Left renal cortex interstitium (tissue), 4 donors: ENCODE measurements at places on chromosomes 1 and 21. TPM values are rescaled to one million over a fixed set of nuclear protein-coding genes. Genes with fewer than 3 reads are reported as not detected.

GRCh38 chr1:54516249-54516920 lies 31.6 kb upstream of the ACOT11 start:
- DNase-seq, result no peak

DNA sequence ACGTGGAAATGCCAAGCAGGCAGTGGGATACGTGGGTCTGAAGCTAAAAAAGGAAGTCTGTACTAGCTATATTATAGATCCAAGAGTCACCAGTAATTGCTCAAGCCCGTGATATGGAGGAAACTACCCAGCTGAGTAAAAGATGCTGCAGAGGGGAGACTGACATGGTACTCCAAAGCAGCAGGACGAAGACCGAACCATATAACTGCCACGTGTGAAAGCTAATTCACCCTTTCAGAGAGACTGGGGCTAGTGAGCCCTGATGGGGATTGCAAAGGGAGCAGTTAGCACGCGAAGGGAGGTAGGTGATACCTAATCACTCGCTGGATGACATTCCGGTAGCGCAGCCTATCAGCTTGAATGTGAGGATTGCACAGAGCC lies 316 bp downstream of the AP4B1 start:
- no peak for DNase-seq

DNA sequence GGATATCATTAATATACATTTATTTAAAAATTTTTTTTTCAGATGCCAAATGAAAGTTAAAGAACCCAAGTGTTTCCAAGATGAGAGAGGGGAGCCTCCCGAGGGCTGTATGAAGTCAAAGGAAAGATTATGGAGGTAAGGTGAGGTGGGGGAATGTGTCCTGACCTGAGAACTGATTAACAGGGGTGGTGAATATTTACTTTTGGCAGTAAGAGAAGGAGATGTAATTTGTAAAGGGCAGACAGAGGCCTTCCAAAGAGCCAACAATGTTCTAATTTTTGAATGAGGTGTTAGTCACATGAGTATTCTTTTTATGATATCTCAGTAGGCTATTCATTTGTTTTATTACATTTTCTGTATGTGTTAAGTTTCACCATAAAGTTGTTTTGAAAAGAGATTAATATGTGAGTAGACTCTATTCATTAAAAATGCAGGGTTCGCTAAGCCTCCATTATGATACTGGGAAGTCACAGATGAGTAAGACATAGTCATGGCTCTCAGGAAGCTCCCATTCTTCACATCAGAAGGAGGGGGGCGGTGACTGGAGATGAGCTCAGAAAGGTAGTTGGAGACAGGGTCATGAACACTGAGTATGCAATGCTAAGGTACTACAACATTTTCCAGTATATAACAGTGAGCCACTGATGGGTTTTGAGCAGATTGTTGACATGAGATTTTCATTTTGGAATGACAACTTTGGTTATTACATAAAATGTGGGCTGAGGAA lies 62.4 kb upstream of the TNFSF18 start:
- DNase-seq, result no peak

KRTAP21-2 gene
- not detected for polyA plus RNA-seq

DNA sequence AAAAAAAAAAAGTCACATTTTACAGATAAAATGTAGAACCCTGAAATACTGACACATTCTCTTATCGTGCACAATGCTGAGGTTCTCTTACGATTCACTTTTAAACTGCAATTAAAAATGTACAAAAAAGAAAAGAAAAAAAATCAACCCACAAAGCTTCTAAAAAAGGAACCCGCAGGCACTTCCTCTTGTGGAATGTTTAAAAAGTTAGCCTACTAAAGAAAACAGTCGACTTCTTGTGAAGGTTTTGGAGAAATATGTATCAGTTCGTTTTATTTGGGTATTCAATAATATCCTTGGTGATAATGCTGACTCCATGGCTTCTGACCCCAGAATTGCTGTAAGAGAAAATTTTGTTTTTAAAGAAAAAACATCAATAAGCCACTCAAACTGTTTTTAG lies 10.2 kb downstream of the HNRNPU start:
- no peak for DNase-seq

GRCh38 chr21:41653954-41654491 lies 112.8 kb downstream of the RIPK4 start:
- DNase-seq, result no peak

LIN28A gene
- polyA plus RNA-seq, result 0.14 TPM

ARHGEF19 gene
- 22.2 TPM for polyA plus RNA-seq

GRCh38 chr1:223741861-223742260 lies 29.5 kb downstream of the CAPN2 start:
- no peak for DNase-seq

UBE4B gene
- 57.9 TPM for polyA plus RNA-seq

DNA sequence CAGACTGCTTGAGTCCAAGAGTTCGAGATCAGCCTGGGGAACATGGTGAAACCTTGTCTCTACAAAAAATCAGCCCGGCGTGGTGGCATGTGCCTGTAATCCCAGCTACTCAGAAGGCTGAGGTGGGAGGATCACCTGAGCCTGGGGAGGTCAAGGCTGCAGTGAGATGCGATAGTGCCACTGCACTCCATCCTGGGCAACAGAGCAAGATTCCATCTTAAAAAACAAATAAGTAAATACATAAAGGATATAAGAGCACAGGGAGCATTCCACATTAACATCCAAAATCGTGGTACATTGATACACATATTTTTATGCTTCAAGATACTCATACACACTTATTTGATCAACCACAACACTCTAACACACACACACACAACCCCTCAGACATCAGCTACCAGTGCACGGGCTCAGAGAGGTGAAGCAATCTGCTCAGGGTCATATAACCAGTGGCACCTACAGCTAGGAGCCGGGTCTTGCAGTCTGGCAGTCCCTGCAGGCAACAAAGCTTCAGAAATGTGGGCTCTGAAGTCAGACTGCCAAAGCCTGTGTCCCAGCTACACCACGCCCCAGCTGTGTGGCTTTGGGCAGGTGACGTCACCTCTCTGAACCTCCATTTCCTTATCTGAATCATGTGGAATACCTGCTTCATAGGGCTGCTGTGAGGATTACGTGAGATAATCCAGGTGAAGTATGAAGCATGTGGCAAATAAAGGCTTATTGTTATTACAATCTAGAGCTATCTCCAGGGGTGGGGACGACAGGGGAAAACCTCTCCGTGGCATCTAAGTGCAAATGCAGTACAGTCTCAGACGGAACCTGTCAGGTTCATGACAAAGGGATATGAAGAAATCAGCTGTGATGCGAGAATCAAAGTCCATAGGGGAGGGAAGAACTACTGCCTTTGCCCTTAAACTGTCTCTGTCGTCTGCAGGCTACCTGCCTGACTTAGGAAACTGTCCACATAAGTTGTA lies 4.8 kb upstream of the CRYBG2 start:
- DNase-seq, result no peak

SLC25A33 gene
- 4.4 TPM for polyA plus RNA-seq
